ENCODE measurements at places on chromosomes 2 and 18. TPM values are rescaled to one million over a fixed set of nuclear protein-coding genes. Genes with fewer than 3 reads are reported as not detected.

The CASP10 gene
- 23.4 TPM for total RNA-seq

The DSC3 gene
- 1.6 TPM for total RNA-seq

The PCARE gene
- total RNA-seq: 0.18 TPM

The MERTK gene
- 17.3 TPM for total RNA-seq

The COLEC12 gene
- total RNA-seq: 31.6 TPM

The UBE2E3 gene
- 152 TPM for total RNA-seq

The GAL3ST2 gene
- total RNA-seq: 0.82 TPM

The SALL3 gene
- 10.9 TPM for total RNA-seq

The CABLES1 gene
- 27.7 TPM for total RNA-seq

The FARSB gene
- 10.3 TPM for total RNA-seq

The DYNAP gene
- total RNA-seq: not detected

The PIEZO2 gene
- 31.1 TPM for total RNA-seq

The HNMT gene
- 62.0 TPM for total RNA-seq

The CPO gene
- total RNA-seq: not detected

All from metanephros (tissue), 2 donors.